ENCODE measurements at places on chromosomes 7 and 10.

- no peaks in the 10 kb centered on the region for H3K36me3 ChIP-seq
- H3K27me3 ChIP-seq, result peaks cover 42% of the 10 kb centered on the region
- peaks cover 28% of the 10 kb centered on the region for H3K4me1 ChIP-seq
- no peak overlapping the region for H3K27ac ChIP-seq
- DNase-seq, result no peak
Measured at GRCh38 chr10:14180911-14181566, 149.7 kb downstream of the FRMD4A start.

DNA sequence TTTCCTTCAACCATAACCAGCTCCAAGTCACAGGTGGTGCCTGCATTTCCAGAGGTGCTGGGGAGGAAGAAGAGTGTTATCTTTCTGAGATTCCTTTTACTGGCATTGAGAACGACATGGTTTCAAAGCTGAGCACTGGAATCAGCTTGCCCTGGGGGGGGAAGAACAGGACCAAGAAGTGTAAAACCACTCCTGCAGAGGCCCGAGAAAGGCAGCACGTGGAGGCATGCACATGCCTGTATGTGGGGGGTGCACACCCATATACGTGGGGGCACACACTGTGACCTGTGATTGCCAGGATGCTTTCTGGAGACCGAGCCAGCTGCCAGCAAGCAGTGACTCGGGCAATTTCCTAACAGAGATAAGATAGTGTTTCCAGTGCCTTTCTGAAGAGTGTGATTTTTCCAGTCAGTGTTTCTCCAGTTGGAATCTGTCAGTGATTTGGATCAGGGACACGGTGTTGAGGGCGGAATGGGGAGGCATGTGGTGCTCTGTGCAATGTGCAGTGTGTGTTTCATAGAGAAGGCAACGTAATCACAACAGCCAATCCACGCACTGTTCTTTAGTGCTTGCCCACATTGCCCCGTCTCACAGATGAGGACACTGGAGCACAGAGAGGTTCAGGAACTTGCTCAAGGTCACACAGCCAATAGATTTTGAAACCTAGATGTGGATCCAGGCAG is 4.2 kb downstream of the LRRC27 start:
- H3K27me3 ChIP-seq, result no peaks in the 10 kb centered on the region
- peaks cover 52% of the 10 kb centered on the region for H3K4me1 ChIP-seq
- peaks cover 29% of the 10 kb centered on the region for H3K36me3 ChIP-seq
- peak overlapping the region; percentile 78 for H3K4me3 ChIP-seq
- H3K27ac ChIP-seq, result peak overlapping the region; percentile 64
- DNase-seq, result no peak

- H3K36me3 ChIP-seq, result peaks cover 53% of the 10 kb centered on the region
- no peak overlapping the region for H3K27ac ChIP-seq
- H3K27me3 ChIP-seq, result no peaks in the 10 kb centered on the region
- no peak overlapping the region for H3K4me3 ChIP-seq
- H3K4me1 ChIP-seq, result peaks cover 7% of the 10 kb centered on the region
- no peak for DNase-seq
Measured at GRCh38 chr10:87759551-87759950, 58.5 kb downstream of the ATAD1 start.

- no peaks in the 10 kb centered on the region for H3K27me3 ChIP-seq
- H3K4me3 ChIP-seq, result no peak overlapping the region
- H3K36me3 ChIP-seq, result peaks cover 85% of the 10 kb centered on the region
- H3K27ac ChIP-seq, result peak overlapping the region; percentile 72
- no peak for DNase-seq
- peaks cover 58% of the 10 kb centered on the region for H3K4me1 ChIP-seq
Measured at GRCh38 chr10:45404087-45404769, 30.2 kb downstream of the ALOX5 start.

- H3K36me3 ChIP-seq, result no peaks in the 10 kb centered on the region
- peaks cover 9% of the 10 kb centered on the region for H3K27me3 ChIP-seq
- no peak for DNase-seq
- no peaks in the 10 kb centered on the region for H3K4me1 ChIP-seq
- H3K27ac ChIP-seq, result no peak overlapping the region
Measured at GRCh38 chr7:31027161-31027965, 24.7 kb upstream of the ADCYAP1R1 start.

- peak overlapping the region; percentile 95 for H3K27ac ChIP-seq
- peaks cover 13% of the 10 kb centered on the region for H3K36me3 ChIP-seq
- H3K4me1 ChIP-seq, result peaks cover 41% of the 10 kb centered on the region
- peak; percentile 48 for DNase-seq
Measured at GRCh38 chr10:102643336-102644065, 778 bp upstream of the TRIM8 start.

DNA sequence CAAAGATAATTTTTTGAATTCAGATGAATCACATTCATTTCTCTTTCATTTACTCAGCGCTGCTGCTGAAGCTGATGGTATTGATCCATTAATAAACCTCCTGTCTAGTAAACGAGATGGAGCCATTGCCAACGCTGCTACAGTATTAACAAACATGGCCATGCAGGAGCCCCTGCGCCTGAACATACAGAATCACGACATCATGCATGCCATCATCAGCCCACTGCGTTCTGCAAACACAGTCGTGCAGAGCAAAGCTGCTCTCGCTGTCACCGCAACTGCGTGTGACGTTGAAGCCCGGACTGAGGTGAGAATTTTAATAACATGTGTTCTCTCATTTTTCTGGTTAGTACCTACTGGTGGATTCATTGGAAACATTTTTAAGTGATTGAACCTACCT is 70.2 kb downstream of the ARMC3 start:
- no peaks in the 10 kb centered on the region for H3K4me1 ChIP-seq
- H3K27me3 ChIP-seq, result peaks cover 35% of the 10 kb centered on the region
- no peak overlapping the region for H3K27ac ChIP-seq
- no peaks in the 10 kb centered on the region for H3K36me3 ChIP-seq
- no peak overlapping the region for H3K4me3 ChIP-seq

DNA sequence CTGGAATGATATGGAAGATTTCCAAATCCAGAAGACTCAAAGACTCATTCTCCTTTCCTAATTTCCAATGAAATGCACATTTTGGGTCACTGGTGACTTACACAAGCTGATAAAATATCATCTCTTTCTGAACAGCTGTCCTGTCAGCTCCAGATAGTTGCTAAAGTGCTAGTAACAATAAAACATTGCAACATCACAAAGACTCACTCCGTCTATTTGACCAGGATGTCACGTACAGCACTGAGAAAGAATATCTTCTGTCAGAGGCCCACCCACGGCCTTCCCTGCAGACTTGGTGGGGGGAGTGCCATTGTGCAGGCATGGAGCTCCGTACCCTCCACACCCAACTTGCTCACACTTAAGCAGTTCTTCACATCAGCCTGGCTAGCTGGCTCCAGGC is 78.9 kb upstream of the EGR2 start:
- no peak overlapping the region for H3K27ac ChIP-seq
- H3K4me3 ChIP-seq, result no peak overlapping the region

GRCh38 chr7:118104812-118105441 is 79.0 kb upstream of the LSM8 start:
- no peak overlapping the region for H3K27ac ChIP-seq
- DNase-seq, result no peak
- H3K4me1 ChIP-seq, result no peaks in the 10 kb centered on the region
- no peaks in the 10 kb centered on the region for H3K27me3 ChIP-seq

- H3K27me3 ChIP-seq, result no peaks in the 10 kb centered on the region
- peak; percentile 30 for DNase-seq
- peaks cover 79% of the 10 kb centered on the region for H3K4me1 ChIP-seq
- peak overlapping the region; percentile 78 for H3K4me3 ChIP-seq
- H3K27ac ChIP-seq, result peak overlapping the region; percentile 95
Measured at GRCh38 chr10:92742331-92743228, 52.8 kb downstream of the HHEX start.

DNA sequence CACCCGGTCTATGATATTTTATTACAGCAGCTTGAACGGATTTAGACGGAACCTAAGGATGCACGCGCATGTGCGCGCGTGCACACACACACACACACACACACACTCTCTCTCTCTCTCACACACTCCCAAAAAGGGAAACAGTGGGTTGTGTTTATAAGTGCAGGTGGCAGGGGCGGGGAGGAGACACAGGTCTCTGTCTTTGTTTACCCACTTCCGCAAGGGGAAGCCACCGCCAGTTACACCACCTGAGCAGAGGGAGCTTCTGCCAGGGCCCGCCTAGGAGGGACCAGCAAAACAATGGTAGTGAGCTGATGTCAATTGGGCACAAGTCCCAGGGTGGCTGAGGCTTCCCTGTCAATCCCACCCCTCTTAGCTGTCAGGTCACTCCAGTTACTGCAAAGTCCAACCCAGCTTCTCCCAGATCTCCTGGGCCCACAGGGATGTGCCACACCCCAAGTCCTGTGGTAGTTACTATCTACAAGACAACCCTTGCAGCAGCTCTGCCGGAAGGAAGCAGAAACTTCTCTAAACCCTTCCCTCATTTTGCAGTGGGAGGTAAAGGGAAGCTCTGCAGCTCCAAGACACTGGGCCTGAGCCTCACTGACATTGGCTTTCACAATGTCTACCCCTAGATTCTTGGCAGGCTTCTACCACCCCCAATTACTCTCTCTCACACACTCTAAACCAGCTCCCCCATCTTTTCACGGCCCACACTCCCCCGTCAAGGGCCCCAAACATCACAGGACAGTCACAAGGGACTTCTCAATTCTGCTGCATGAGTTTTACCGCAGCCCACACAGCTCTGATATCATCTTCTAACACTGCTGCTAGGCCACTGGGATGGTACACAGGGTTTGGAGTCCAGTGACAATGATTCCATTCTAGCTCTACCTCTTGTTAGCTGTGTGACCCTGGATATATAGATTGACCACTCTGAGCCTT is 17.6 kb downstream of the ANXA11 start:
- no peaks in the 10 kb centered on the region for H3K27me3 ChIP-seq
- DNase-seq, result peak; percentile 57
- peak overlapping the region; percentile 91 for H3K27ac ChIP-seq
- H3K4me3 ChIP-seq, result peak overlapping the region; percentile 68
- peaks cover 82% of the 10 kb centered on the region for H3K4me1 ChIP-seq
- H3K36me3 ChIP-seq, result peaks cover 23% of the 10 kb centered on the region

- H3K27ac ChIP-seq, result no peak overlapping the region
- no peak for DNase-seq
- no peaks in the 10 kb centered on the region for H3K27me3 ChIP-seq
- H3K4me1 ChIP-seq, result no peaks in the 10 kb centered on the region
Measured at GRCh38 chr10:59085054-59085453, 91.4 kb upstream of the PHYHIPL start.

- no peak for DNase-seq
- peaks cover 3% of the 10 kb centered on the region for H3K27me3 ChIP-seq
- no peaks in the 10 kb centered on the region for H3K36me3 ChIP-seq
- H3K4me1 ChIP-seq, result no peaks in the 10 kb centered on the region
- H3K27ac ChIP-seq, result no peak overlapping the region
- H3K4me3 ChIP-seq, result no peak overlapping the region
Measured at GRCh38 chr10:120646738-120647456, 189.9 kb downstream of the PLPP4 start.

DNA sequence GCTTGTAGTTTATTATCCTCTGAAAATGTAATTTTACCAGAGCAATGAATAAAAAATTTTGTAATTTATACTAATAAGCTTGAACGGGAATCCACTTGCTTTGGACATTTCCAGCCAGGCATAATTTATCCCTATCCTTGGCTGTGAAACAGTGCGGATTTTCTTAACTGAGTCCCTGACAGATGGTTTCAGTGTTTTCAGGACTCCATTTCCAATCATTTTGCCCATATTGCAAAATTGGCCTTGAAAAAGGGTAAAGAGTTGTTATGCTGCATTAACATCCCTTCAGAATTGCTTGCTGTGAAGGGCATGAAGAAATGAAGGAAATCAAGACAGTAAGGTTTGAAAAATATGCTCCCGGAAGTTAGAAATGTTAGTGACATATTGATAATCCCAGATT is 57.7 kb downstream of the NXPH1 start:
- no peak for DNase-seq
- H3K27me3 ChIP-seq, result no peaks in the 10 kb centered on the region
- H3K4me1 ChIP-seq, result no peaks in the 10 kb centered on the region
- no peak overlapping the region for H3K4me3 ChIP-seq
- H3K27ac ChIP-seq, result no peak overlapping the region

DNA sequence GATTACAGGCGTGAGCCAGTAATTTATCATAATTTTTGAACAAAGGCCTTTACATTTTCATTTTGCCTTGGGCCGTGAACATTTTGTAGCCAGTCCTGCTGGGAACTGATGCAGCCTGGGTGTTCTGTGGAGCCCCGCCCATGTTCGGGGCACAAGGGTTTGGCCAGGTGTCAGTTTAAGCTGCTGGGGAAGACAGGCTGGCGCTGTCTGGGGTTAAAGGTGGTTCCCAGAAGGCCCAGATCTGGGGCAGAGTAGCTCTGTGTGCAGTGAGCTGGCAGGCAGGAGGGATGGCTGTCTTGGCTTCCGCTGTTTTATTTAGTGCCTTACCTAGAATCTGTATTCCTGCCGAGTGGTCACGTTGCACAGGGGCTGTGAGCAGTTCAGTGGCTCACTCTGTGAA is 50.2 kb downstream of the DOCK1 start:
- no peak for DNase-seq
- no peaks in the 10 kb centered on the region for H3K4me1 ChIP-seq
- H3K4me3 ChIP-seq, result no peak overlapping the region
- H3K27ac ChIP-seq, result no peak overlapping the region

GRCh38 chr7:5636914-5637313 is 144.5 kb downstream of the RNF216 start:
- no peak for DNase-seq
- H3K4me1 ChIP-seq, result peaks cover 4% of the 10 kb centered on the region
- H3K27ac ChIP-seq, result no peak overlapping the region
- no peaks in the 10 kb centered on the region for H3K27me3 ChIP-seq
- peaks cover 68% of the 10 kb centered on the region for H3K36me3 ChIP-seq
- H3K4me3 ChIP-seq, result no peak overlapping the region

All from activated B cell treated with CpG ODN at 0.5 μM for 24 hours (primary cell).